T-helper 1 cell treated with Interleukin-12 subunit alpha and Interleukin-12 subunit beta and Interleukin-4 antibody, amounts not matched to agents 30 ng/mL and 1 ng/mL, for 36 hours (primary cell): ENCODE measurements at places on chromosomes 7 and 10. TPM values are rescaled to one million over a fixed set of nuclear protein-coding genes. Genes with fewer than 3 reads are reported as not detected.

The HGF gene
- 0.44 and 0.54 TPM in 2 replicates for total RNA-seq

The DNAH11 gene
- 2.2 and 2.3 TPM in 2 replicates for total RNA-seq

The SFTPD gene
- not detected in 2 replicates for total RNA-seq

The HOXA9 gene
- not detected in 2 replicates for total RNA-seq

The DPYSL4 gene
- total RNA-seq: 22.5 and 24.0 TPM in 2 replicates

The OR2A42 gene
- total RNA-seq: 0.05 and 0.07 TPM in 2 replicates

The GPER1 gene
- not detected in 2 replicates for total RNA-seq

The EVX1 gene
- not detected in 2 replicates for total RNA-seq

The MCM10 gene
- total RNA-seq: 50.7 and 55.5 TPM in 2 replicates

The CFAP46 gene
- total RNA-seq: not detected in 2 replicates

The ATG9B gene
- 6.9 and 7.2 TPM in 2 replicates for total RNA-seq

The EN2 gene
- not detected in 2 replicates for total RNA-seq

The CACNB2 gene
- 0.05 TPM in 1 of 2 replicates, not detected in the other for total RNA-seq

The OPN1SW gene
- not detected in 2 replicates for total RNA-seq

The SERPINE1 gene
- total RNA-seq: 0.17 TPM in 1 of 2 replicates, not detected in the other

The LIPM gene
- total RNA-seq: not detected in 2 replicates

The FGFBP3 gene
- total RNA-seq: 1.3 and 1.7 TPM in 2 replicates

The POT1 gene
- 26.2 and 27.1 TPM in 2 replicates for total RNA-seq

The RBM28 gene
- 43.8 and 46.3 TPM in 2 replicates for total RNA-seq

The ACSM6 gene
- total RNA-seq: not detected in 2 replicates

The TMEM213 gene
- 3.7 and 4.6 TPM in 2 replicates for total RNA-seq

The TMEM229A gene
- total RNA-seq: not detected in 2 replicates

The SFMBT2 gene
- total RNA-seq: 52.0 and 56.2 TPM in 2 replicates

The SNCG gene
- 0.29 TPM in 1 of 2 replicates, not detected in the other for total RNA-seq

The RNF148 gene
- not detected in 2 replicates for total RNA-seq

The SPDYE5 gene
- total RNA-seq: not detected in 2 replicates

The ASCC1 gene
- total RNA-seq: 27.1 and 27.9 TPM in 2 replicates

The ACTL6B gene
- not detected in 2 replicates for total RNA-seq

The GDF2 gene
- not detected in 2 replicates for total RNA-seq

The CNNM1 gene
- 0.07 and 0.29 TPM in 2 replicates for total RNA-seq

The FBXL13 gene
- 0.29 and 0.78 TPM in 2 replicates for total RNA-seq

The INHBA gene
- 0.32 and 0.54 TPM in 2 replicates for total RNA-seq

The SRRM3 gene
- 0.29 TPM in 1 of 2 replicates, not detected in the other for total RNA-seq

The RELN gene
- total RNA-seq: not detected in 2 replicates

The AFAP1L2 gene
- 3.4 and 3.5 TPM in 2 replicates for total RNA-seq

The FFAR4 gene
- not detected in 2 replicates for total RNA-seq

The NSUN5 gene
- 53.8 and 54.3 TPM in 2 replicates for total RNA-seq
